ENCODE measurements at places on chromosomes 6 and 20.

DNA sequence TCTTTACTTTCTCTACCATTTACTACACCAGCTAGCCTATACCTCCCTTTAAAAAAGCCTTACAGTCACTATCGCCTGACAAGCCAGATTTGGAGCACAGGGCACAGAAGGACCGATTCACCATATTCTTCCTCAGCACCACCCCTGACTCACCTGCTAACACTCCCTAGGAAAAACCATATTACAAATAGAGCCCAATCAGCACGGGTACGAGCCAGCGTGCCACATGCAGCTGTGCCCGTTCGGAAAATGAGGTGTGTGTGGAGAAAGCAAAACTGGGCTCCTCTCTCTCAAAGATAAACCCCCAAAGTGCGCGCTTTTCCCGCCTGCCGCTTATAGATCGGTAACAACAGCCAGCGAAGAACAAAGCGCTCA lies 1.2 kb downstream of the SYNCRIP start:
- DNase-seq = no peak
- H3K4me3 ChIP-seq = peak overlapping the region; percentile 92
- H3K27me3 ChIP-seq = no peaks in the 10 kb centered on the region
- peak overlapping the region; percentile 82 for H3K27ac ChIP-seq
- peaks cover 56% of the 10 kb centered on the region for H3K4me1 ChIP-seq
- peaks cover 43% of the 10 kb centered on the region for H3K36me3 ChIP-seq

- no peak overlapping the region for H3K27ac ChIP-seq
- no peaks in the 10 kb centered on the region for H3K36me3 ChIP-seq
- H3K27me3 ChIP-seq = peaks cover 3% of the 10 kb centered on the region
- peaks cover 30% of the 10 kb centered on the region for H3K4me1 ChIP-seq
- DNase-seq = no peak
Observed at GRCh38 chr6:4799912-4800311, 23.7 kb downstream of the CDYL start.

GRCh38 chr20:57476084-57476526 lies 48.8 kb downstream of the CTCFL start:
- H3K36me3 ChIP-seq = no peaks in the 10 kb centered on the region
- H3K27me3 ChIP-seq = peaks cover 19% of the 10 kb centered on the region
- no peak overlapping the region for H3K4me3 ChIP-seq
- DNase-seq = no peak

DNA sequence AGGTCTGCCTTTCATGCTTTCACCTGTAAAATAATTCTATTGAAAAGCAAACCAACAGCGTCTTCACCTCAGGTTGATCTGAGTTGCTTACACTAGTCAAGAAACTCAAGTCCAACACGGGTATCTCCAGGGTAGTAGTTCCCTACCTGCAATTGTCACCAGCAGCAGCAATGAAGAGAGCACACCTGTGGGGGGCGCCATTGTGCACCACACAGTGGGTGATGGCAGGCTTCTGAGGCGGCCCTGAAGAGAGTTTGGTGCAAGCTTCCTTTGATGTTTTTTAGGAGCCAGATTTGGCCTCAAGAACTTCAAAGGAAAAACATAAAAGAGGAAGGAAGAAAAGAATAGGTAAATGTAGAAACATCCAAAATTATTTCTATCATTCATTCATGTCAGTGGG lies 45.1 kb downstream of the KIAA0319 start:
- no peaks in the 10 kb centered on the region for H3K4me1 ChIP-seq
- no peaks in the 10 kb centered on the region for H3K27me3 ChIP-seq
- no peak for DNase-seq
- H3K4me3 ChIP-seq = no peak overlapping the region
- no peaks in the 10 kb centered on the region for H3K36me3 ChIP-seq

- H3K4me3 ChIP-seq = peak overlapping the region; percentile 33
- peaks cover 20% of the 10 kb centered on the region for H3K4me1 ChIP-seq
- H3K27me3 ChIP-seq = peaks cover 8% of the 10 kb centered on the region
- peak; percentile 48 for DNase-seq
Observed at GRCh38 chr20:57092112-57092899, 174.1 kb downstream of the BMP7 start.

DNA sequence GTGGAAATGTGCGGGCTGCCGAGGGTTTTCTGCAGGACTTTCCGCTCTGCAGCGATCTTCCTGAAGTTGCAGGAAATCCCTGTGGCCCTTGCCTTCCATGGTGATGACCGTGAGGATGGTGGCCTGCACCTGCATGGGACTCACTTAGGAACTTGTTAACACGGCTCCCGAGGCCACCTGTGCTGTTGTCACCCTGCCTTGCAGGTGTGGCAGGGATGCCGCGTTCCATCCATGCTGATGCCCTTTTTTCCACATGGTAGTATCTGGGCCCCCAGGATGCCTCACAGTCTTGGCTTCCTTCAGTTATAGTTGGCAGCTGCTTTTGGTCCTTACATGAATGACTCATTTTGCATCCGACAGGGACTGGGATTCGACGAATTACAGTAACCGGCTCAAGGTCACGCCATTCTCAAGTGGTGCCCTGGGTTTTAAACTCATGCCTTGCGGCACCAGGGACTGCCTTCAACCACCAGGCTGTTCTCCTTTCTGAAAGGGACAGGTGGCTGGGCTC lies 37.2 kb downstream of the SYNJ2 start:
- H3K27me3 ChIP-seq = no peaks in the 10 kb centered on the region
- H3K4me3 ChIP-seq = no peak overlapping the region
- H3K4me1 ChIP-seq = peaks cover 20% of the 10 kb centered on the region
- DNase-seq = no peak
- no peak overlapping the region for H3K27ac ChIP-seq

DNA sequence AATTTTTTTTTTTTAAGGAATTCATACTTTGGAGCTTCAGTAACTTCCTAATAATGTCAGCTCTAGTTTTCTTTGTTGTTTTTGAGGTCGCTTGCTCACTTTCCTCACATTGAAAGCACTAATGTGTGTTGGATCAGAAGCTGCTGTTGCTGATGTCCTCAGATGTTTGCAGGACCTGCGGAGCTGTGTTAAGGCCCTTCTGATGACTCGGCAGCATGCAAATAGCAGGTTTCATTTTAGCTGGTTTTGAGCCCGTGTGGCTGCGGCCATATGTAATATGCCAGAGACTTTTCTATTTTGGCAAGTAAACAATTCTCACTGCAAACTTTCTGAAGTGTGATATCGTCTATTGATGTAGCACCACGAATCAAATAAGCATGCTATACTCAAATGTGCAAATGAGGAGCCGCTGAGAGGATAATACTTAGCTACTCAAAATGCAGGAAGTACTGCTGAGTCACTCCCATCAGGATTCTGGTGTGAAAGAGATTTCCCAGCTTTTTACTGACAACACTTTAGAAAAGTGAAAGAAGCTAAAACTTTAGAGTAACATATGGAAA lies 187.8 kb downstream of the SASH1 start:
- no peak overlapping the region for H3K4me3 ChIP-seq
- H3K36me3 ChIP-seq = no peaks in the 10 kb centered on the region
- no peaks in the 10 kb centered on the region for H3K4me1 ChIP-seq
- H3K27me3 ChIP-seq = no peaks in the 10 kb centered on the region
- no peak for DNase-seq

GRCh38 chr6:3041606-3042005 lies 26.7 kb upstream of the RIPK1 start:
- H3K4me3 ChIP-seq = no peak overlapping the region
- peaks cover 23% of the 10 kb centered on the region for H3K27me3 ChIP-seq
- no peak for DNase-seq
- H3K36me3 ChIP-seq = no peaks in the 10 kb centered on the region
- H3K4me1 ChIP-seq = no peaks in the 10 kb centered on the region

DNA sequence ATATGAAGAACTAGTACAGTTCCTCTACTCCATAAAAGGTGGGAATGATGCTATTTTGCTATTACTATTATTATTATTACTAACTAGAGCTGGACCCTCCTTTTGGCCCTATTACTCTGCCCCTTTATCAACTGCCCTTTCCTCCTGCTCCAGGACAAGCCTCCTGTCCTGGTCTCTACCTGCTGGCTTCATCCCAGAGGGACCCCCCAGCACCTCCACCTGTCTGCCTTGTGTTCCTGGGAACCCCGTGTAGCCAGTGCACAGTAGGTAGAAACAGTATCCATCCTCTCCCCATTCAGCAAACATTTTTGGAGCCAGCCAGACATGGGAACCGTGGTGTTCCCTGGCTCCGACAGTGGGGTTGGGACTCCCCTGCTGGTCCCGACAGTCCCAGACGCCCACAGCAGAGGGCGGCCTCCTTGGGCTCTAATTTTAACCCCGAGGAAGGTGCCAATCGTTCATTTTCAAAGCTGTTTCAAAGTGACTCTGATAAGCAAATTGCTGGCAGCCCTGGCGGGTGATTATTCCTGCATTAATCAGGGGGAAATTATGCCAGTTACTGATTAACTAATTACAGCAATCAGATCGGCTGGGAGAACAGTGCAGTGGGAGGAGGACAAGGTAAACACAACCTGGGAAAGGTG lies 44.2 kb upstream of the MDGA1 start:
- DNase-seq = no peak
- H3K4me3 ChIP-seq = no peak overlapping the region
- no peak overlapping the region for H3K27ac ChIP-seq
- H3K27me3 ChIP-seq = peaks cover 23% of the 10 kb centered on the region
- no peaks in the 10 kb centered on the region for H3K4me1 ChIP-seq

- peaks cover 14% of the 10 kb centered on the region for H3K4me1 ChIP-seq
- no peak for DNase-seq
- no peak overlapping the region for H3K27ac ChIP-seq
- H3K27me3 ChIP-seq = peaks cover 33% of the 10 kb centered on the region
Observed at GRCh38 chr6:3252369-3252768, 6.4 kb upstream of the PSMG4 start.

DNA sequence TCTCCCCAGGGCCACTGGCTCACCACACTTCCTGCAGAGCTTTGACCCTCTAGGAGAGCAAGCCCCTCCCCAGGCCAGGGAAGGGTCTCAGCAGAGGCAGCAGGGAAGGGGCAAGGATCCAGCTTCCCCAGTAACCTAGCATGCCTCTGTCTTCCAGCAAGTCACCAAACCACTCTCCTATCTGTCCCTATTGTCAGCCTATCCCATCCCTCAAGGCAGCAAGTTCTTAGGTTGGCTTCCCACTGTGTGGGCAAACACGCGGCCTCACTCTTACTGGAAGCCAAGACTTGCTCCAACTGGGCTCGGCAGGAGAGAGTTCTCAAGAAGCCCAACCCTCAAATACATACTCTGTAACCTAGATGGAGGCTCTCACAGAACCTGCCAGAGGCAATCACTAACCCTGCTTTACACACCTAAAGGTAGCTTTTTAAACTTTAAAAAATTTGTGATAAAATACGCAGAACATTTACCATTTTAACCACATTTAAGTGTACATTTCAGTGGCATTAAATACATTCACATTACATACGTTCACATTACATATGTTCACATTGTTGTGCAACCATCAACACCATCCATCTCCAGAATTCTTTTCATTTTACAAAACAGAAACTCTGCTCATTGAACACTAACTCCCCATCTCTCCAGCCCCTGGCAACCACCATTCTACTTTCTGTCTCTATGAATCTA lies 58.5 kb downstream of the MRPL14 start:
- peak overlapping the region; percentile 0 for H3K27ac ChIP-seq
- H3K4me1 ChIP-seq = peaks cover 27% of the 10 kb centered on the region
- DNase-seq = no peak
- H3K4me3 ChIP-seq = no peak overlapping the region
- H3K36me3 ChIP-seq = peaks cover 2% of the 10 kb centered on the region

DNA sequence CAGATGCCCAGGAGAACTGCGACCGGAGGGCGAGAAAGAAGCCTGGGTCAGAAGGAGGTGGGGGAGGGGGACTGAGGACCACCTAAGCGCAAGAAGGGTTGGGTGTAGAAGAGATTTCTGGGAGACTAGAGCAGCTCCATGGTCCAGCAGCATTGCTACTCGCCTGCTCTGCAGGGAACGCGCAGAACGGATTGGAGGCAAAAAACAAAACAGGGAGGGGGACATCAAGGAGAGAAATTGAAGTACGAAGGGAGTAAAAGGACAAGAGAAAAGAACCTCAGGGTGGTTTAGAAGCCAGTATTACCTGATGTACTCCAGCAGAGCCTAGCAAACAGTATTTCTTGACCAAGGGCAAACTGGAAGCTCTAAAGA lies 537 bp upstream of the GABBR1 start:
- peaks cover 12% of the 10 kb centered on the region for H3K36me3 ChIP-seq
- peaks cover 39% of the 10 kb centered on the region for H3K4me1 ChIP-seq
- peak overlapping the region; percentile 83 for H3K4me3 ChIP-seq

- H3K4me3 ChIP-seq = no peak overlapping the region
- H3K36me3 ChIP-seq = peaks cover 1% of the 10 kb centered on the region
- H3K4me1 ChIP-seq = peaks cover 4% of the 10 kb centered on the region
- H3K27ac ChIP-seq = no peak overlapping the region
Observed at GRCh38 chr20:25078662-25079061, 3.3 kb downstream of the VSX1 start.

GRCh38 chr6:18386298-18386976 lies 713 bp upstream of the RNF144B start:
- no peak for DNase-seq
- peak overlapping the region; percentile 94 for H3K4me3 ChIP-seq
- no peaks in the 10 kb centered on the region for H3K36me3 ChIP-seq
- no peak overlapping the region for H3K27ac ChIP-seq
- peaks cover 23% of the 10 kb centered on the region for H3K4me1 ChIP-seq
- peaks cover 22% of the 10 kb centered on the region for H3K27me3 ChIP-seq

DNA sequence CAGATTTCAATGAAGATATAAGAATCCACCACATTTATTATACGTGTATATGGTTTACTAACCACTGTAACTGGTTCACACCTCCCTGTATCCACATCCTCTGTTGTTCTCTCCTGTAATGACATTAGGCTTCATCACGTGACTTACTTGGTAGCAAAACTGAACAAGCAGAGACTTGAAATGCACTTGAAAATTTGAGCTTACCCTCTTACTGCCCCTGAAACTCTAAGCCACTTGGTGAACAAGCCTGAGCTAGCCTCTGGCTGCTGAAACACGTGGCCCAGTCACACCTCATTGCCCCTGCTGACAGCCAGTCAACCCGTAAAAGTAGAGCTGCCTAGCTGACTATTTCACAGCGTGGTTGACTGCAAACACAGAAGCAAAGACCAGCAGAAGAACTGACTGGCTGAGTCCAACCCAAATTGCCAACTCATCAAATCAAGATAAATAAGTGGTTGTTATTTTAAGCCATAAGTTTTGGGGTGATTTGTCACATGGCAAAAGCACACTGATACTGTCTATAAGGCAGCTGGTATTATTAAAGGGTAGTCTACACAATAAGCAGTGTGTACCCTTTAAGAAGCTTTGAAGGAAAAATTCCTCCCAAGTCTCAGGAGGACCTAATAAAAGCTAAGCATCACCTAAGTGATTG lies 109.0 kb downstream of the RALGAPA2 start:
- H3K4me3 ChIP-seq = no peak overlapping the region
- H3K27ac ChIP-seq = no peak overlapping the region
- peaks cover 11% of the 10 kb centered on the region for H3K4me1 ChIP-seq

GRCh38 chr6:107871976-107872375 lies 47.9 kb upstream of the SCML4 start:
- peaks cover 21% of the 10 kb centered on the region for H3K4me1 ChIP-seq
- H3K36me3 ChIP-seq = peaks cover 37% of the 10 kb centered on the region
- no peak overlapping the region for H3K27ac ChIP-seq
- no peaks in the 10 kb centered on the region for H3K27me3 ChIP-seq
- no peak for DNase-seq
- no peak overlapping the region for H3K4me3 ChIP-seq

All from activated T-helper 1 cell treated with anti-CD3 and anti-CD28 coated beads, Interleukin-12 subunit alpha, Interleukin-12 subunit beta, Interleukin-2, Interleukin-4 antibody, amounts not matched to agents 30 ng/mL and 10 ng/mL and 1 ng/mL, durations not matched to agents 14 hours and 24 hours and 36 hours (primary cell).